T-helper 2 cell (primary cell): ENCODE measurements at places on chromosomes 13 and 19.

DNA sequence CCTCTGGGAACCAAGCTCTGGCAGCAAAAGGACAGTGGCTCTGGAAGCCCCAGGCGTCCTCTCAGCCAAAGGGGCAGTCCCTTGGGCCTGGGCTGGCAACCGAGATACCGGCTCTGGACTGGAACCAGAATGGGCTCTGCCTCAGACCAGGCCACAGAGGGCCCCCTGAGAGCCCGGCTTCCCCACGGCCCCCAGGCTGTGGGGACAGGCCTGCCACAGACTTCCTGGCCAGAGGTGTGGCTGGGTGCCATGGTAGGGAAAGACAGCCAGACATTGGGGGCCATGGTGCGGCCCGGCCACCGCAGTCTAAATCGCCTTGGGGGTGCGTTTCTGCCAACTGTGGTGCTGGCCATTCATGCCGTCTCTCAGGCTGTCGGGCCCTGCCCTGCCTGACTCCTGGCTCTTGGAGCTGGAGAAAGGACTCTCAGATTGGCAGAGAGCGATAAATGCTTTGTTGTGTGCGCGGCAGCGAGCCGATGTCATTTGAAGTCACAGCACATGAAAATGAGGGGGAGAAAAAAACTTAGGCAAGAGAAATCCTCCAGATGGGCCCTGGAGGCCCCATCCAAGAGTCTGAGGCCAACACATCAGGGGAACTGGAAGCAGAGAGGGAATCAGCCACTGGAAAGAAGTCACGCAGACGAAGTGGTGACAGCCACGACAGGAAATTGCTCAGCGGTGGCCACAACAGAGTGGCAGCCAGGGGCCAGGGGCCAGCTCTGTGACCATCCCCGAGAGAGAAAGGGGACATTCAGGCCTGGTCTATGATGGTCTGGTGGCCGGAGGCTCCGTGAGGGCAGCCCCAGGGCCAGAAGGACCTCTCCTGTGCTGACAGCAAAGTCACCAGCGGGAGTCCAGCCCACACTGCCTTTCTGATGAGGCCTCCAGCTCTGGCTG, 26.5 kb downstream of the SH3GL1 start:
- DNase-seq: no peak

DNA sequence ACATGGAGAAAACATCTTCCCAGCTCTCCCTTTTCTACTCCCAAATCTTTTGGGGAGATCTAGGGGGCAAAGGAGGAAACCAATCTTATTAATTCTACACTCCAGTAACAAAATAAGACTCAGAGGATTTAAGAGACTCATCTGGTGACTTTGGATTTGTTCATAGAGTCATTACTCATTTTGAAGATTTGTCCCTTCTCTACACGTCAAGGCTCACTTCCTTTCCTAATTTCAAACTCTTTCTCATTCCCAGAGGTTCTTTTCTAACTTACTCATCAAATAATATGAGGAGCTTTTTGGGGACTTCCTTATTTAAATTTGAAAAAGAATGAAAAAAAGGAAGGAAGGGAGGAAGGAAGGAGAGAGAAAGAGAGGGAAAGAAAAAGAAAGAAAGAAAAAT, 14.4 kb downstream of the SIAH3 start:
- no peak for DNase-seq

- DNase-seq: no peak
Observed at GRCh38 chr13:60645676-60646075, 248.7 kb downstream of the TDRD3 start.

DNA sequence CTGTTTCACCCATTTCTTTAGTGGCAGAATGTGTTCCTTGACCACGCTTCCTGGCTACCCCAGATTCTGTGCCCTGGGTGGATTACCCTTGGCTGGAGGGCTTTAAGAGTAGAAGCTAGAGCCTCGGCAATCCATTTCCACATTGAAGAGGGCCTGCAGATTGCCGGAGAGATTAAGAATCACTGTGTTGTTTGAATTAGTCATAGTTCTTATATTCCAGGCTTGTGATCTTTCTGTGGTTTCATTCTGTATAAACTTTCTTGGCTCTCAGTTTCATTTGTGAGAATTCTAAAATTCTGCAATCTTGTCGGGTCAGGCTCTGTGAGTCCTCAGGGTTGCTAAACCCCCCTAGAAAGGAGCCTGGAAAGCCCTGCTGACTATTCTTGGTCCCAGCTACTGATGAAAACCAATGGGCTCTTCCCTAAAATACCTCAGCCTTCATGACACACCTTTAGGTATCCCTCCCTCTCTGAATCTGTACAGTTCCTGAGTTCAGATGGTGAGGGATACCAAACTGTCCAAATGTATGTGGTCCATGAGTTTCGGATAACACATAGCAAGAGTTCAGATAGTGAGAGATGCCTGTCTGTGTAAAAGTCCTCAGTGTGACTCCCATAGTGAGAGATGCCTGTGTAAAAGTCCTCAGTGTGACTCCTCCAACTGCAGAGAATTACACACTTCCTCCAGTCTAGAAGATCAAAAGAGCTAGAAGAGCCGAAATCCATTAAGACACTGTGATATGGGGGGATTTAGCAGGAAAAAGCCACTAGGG, 4.3 kb downstream of the PHF11 start:
- no peak for DNase-seq

DNA sequence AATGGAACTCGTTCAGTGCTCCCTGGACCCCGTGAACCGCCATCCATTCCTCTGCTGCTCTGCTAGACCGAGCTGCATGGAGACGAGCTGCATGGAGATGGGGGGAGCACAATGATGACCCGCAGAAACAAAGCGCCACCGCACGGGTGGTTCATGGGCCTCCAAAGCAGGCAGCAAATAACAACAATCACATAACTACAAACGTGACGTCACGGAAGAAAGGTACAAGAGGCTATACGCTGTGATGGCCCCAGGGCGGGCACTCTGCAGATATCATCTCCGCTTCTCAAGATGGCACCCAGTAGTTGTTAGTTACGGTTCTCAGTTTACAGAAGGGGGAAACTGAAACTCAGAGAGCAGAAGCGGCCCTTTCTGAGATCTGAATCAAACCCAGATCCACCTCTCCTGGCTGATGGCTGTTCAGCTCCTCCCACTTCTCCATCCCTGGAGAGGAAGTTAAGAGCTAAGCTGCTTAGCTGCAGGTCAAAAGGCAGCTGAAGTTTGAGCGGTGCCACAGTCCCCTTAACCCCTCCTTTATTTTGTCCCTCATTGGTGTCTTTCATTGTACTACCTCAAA, 1.7 kb downstream of the ATP13A1 start:
- peak; percentile 93 for DNase-seq
